ENCODE measurements at places on chromosomes 7 and 10. TPM values are rescaled to one million over a fixed set of nuclear protein-coding genes. Genes with fewer than 3 reads are reported as not detected.

DNA sequence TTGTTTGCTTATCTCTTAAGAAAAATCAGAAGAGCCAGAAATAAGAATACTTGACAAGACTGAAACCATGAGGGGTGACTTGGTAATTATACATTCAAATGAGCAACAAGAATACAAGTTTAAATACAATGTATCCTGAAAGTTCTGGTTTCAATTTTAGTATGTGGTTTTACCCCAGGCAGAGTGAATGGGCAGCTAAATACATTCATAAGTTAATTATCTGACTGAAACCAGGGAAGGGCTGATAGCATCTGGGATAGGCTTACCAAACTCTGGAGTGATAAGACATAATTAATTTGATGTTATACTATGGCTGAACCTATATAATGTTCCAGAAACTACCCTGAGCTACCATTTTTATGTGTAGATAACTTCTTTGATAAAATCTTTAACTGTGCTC is 252.2 kb upstream of the PLXNA4 start:
- no peak for DNase-seq

DNA sequence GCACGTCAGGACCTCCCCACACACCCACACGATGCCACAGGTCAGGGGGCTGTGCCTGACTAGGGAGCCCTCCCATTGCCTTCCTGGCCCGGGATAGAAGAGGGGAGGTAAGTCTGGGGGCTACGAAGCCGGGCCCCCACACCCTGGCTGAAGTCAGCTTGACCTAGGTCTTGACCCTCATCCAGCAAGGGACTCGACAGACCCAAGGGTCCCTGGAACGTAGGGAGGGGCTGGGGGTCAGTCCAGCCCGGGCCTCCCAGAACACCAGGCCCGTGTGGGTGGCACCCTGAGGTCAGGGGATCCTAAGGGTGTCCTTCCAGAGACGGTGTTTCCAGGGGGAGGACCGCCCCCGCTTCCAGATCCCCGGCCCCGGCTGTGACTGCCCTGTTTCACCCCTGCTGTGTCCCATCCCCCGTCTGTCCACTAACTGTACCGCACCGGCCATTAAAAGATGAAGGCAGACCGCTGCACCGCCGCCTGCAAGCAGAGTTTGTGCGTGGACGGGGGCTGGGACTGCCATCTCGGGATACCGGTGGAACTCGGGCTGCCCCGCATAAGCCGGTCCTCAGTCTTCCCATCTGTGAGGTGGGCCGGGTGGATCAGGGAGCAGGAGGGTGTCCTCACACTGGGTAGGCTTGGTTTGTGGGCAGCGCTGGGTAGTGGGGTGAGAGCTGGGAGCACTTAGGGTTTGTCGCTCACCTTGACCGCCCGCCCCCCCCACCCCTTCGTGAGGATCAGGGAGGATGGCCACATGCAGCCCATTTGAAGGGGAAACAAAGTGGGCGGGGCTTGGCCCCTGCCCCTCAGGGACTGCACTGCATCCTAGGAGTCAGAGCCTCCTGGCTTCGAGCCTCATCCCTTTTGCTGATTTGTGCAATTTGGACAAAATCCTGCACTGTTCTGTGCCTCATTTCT is 21.1 kb downstream of the SLC29A4 start:
- no peak for DNase-seq

DNA sequence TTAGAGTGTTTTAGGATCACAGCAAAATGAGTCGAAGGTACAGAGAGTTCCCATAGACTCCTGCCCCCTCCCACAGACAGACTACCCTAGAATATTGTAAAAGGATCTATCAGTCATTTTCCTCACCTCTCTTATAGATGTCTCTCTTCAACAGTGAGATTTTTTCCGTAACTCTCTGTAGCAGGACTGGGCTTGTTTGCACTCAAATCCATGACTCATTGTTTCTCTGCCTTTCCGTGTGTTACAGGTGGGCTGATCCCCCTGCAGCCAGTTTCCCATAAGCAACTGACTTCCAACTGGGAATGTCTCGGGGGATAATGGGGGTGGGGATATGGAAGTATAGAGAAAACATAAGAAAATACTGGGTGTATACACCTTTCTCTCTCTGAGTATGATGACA is 921.0 kb downstream of the GATA3 start:
- DNase-seq: no peak

DNA sequence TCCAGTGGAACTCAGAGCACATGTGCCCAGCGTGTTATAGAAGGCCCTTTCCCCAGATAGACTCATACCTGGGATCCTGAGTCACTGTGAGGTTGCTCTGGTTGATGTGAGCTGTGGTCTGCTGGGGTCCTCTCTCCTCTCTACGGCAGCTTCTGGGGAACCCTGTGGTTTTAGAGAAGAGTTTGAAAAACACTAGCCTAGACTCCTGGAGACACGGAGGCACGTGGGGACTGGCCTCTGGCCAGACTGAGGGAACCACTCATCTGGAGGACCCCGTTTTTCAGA is 10.3 kb downstream of the ZNF775 start:
- DNase-seq: no peak

GRCh38 chr7:70972693-70973092 is 159.3 kb upstream of the GALNT17 start:
- DNase-seq: no peak

DNA sequence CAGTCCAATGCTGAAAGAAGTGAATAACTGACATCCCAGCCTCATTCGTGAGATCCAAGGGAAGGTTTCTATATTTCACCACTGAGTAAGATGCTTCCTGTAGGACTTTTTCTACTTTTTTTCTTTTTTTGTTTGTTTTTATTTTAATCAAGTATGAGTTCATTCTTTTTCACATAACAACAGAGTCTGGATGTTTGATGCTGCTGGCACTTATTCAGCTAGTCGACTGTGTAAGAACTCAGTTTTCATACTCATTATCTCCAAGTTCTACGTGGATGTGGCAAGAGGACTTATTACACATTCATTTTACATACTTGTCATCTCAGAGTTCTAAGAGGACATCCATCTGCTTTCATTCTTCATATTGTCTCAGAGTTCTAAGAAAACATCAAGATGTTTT is 86.9 kb downstream of the CPXM2 start:
- DNase-seq: no peak

GRCh38 chr7:42548816-42549611 is 312.0 kb upstream of the GLI3 start:
- no peak for DNase-seq

DNA sequence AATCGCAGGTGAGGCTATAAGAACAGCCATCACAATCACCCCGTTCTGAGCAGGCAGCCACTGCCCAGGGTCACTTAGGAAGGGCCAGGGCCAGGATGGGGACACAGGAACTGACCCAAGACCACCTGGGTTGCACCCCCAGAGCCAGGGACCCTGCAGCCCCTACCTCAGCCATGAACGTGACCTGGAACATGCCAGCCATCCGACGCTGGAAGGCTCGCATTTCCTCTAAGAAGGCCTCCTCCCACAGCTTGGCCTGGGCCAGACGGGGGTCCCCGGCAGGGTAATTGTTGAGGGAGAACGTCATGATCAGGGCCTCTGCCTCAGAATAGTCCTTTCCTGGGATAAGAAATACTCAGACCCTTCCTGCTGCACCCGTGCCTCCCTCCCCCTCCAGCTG is 5.0 kb downstream of the NPC1L1 start:
- no peak for DNase-seq

GRCh38 chr10:72764151-72764550 is 72.2 kb downstream of the MCU start:
- DNase-seq: no peak

- no peak for DNase-seq
Observed at GRCh38 chr10:97798958-97799610, 27.3 kb upstream of the SFRP5 start.

GRCh38 chr10:24887855-24888231 is 64.6 kb downstream of the PRTFDC1 start:
- DNase-seq: no peak

DNA sequence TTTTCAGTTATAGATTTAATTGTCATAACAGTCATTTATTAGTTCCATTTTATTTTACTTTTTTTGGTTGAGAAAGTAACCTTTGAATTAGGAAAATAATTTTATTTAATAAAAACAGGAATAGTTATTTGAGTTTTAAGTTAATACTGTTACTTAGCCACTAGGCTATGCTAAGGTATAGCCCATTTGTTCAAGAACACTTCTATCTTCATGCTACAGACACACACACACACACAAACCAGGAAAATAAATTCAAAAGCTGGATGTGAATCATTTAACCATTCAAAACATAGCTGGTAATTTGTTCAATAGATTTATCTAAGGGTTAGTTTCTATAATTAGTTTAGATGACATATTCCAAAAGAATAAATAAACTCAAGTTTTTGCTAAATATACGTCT is 148.4 kb downstream of the RNF133 start:
- DNase-seq: no peak

- DNase-seq: no peak
Observed at GRCh38 chr10:84820120-84820519, 491.7 kb downstream of the CCSER2 start.

DNA sequence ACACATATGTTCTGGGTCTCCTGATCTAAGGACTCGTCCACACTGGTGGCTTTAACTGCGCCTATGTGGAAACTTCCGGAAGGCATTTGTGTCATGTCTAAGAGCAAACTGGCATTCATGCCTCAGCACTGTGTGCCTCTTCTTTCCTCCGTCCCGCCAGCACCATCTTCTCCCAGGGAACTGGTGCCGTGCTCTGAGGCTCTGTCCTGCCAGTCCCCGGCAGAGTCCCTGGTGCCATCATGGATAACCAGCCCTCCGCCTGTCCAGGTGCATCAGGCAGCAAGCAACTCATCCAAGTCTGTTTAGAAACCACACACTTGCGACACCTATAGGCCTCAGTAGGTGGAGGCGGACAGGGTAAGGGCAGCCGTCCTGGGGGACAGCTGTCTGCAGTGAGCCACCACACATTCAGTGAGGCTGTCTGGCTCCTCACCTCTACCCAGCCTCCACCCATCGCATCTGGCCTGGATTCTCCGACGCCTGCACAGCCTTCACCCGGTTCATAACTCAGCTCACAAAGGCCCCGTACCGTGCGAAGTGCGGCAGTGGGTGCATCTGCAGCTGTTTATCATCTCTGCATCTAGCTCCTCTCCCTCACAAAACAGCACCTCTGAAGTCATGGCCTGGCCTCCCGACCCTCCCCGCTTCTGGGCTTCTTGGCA is 162.7 kb downstream of the DIP2C start:
- DNase-seq: no peak

DNA sequence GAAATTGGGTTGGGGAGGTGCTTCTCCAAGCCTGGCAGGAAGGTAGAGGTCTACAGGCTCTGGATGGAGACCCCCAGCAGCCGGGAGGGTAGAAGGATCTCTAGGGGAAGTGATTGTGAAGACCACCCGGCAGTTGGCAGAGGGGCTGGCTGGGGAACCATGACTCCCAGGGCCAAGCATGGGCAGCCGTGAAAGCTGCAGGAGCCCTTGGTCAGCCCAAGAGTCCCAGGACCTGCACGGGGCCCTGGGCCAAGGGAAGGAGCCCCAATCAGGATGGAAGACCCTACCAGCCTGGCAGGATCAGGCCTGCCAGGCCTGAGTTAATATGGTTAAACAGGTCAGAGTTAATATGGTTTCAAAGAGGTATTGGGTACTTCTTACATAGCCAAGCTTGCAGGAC is 126.3 kb upstream of the NANOS1 start:
- DNase-seq: no peak

DNA sequence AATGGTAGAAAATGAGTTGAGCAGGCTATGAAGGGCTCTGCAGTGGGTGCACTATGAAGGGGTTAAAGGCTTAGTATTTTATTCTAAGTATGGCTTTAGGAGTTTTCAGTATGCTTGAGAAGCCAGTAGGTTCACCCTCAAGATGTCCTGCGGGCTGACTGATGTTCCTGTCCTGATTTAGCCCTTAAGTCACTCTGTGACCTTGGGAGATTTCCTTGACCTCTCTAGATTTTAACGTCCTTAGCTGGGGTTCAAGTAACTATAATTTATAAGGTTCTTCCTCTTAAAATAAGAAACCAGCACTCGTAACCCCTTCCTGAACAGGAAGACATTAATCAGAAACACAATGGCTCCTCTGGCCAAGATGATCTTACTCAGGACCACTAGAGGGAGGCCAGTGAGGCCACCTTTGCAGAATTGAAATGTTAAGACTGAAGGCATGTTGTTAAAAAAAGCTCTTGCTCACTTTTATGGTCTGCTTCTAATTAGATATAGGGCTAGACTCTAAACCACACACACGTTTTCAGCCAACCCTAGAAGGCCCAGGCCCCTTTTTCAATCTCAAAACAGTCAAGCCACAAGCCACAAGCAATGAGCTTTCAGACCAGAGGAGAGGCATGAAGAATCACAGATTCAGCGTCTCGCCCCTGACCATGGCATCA is 41.9 kb downstream of the CDK1 start:
- DNase-seq: no peak

DNA sequence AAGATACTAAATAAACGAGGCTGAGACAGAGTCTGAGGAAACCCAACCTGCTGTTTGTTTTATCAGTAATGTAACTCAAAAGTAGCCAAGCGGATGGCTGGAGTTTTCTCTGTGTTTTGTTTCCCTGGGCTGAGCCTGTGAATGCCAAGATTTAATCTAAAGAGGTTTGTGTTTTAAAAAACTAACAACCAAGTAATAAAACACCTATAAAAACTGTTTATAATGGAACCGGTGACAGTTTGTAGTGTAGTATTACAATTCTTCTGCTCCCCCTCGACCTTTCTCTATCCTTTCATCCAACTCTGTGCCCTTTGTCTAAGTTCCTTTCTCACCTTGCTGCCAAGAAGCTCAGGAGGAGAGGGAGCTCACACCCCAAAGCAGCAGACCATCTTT is 2.6 kb upstream of the KAT6B start:
- DNase-seq: no peak

DNA sequence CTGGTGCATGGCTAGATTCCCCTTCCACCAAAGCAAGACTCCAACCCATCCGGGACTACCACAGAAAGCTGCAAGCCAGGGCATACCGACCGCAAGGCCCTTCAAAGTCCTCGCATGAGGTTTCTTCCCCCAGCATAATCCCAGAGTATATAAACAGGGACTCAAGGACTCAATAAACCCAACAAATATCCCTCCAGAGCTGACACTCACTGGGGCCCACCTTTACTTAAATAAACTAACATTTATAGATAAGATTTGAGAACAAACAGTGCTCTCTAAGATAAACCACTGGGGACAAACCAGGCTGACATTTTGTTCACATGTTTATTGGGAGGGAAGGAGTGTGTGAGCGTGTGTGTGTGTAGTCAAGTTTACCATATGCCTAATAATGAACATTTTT is 138.2 kb downstream of the ADAM12 start:
- no peak for DNase-seq

- DNase-seq: peak; percentile 38
Observed at GRCh38 chr10:95906677-95907455, 909 bp upstream of the CC2D2B start.

DNA sequence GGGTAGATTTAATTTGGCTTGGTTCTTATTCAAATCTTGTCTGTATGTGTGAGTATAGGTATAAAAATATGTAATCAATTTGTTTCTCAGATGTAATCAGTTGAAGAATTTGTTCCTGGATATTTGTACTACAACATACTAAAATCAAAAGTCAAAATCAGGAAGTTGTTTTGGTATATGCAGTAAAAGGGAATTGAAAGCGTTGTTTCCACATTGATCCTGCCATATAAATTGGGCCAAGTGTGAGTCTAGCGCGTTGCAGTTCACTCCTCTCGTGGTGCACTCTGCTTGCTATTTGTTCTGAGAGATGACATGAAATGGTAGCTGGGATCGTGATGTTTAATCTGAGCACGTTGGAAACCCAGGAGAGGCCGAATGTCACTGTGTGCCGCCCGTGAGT is 55.9 kb downstream of the SHH start:
- no peak for DNase-seq

GRCh38 chr10:78059906-78060702 is 26.4 kb downstream of the RPS24 start:
- DNase-seq: no peak

The RET gene
- not detected for total RNA-seq

The SH2D4B gene
- 0.11 TPM for total RNA-seq

The C7orf33 gene
- total RNA-seq: not detected

The SKIDA1 gene
- 0.35 TPM for total RNA-seq

The ACHE gene
- total RNA-seq: 0.20 TPM

The GJC3 gene
- not detected for total RNA-seq
